ENCODE measurements at places on chromosomes 5 and 9.

DNA sequence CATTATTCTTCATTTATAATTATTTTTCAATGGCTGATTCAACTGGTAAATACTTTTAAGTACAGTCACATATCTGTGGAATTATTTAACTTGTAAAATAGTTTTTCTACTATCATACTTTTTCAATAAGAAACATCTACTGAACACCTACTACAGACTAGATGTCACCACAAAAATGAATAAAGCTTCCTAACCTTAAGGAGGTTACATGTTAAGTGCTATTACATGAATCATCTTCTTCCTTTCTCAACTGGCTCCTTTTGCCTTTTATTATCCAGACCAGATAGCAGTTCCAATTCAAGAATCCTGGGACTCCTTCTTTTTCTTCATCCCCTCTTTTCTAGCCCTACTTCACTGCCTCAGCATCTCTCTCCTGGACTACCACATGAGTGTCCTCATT is 4.7 kb downstream of the PGGT1B start:
- no peak for DNase-seq

GRCh38 chr5:56078278-56079156 is 83.8 kb upstream of the IL6ST start:
- DNase-seq = no peak

GRCh38 chr5:40847525-40847924 is 6.4 kb downstream of the CARD6 start:
- no peak for DNase-seq

DNA sequence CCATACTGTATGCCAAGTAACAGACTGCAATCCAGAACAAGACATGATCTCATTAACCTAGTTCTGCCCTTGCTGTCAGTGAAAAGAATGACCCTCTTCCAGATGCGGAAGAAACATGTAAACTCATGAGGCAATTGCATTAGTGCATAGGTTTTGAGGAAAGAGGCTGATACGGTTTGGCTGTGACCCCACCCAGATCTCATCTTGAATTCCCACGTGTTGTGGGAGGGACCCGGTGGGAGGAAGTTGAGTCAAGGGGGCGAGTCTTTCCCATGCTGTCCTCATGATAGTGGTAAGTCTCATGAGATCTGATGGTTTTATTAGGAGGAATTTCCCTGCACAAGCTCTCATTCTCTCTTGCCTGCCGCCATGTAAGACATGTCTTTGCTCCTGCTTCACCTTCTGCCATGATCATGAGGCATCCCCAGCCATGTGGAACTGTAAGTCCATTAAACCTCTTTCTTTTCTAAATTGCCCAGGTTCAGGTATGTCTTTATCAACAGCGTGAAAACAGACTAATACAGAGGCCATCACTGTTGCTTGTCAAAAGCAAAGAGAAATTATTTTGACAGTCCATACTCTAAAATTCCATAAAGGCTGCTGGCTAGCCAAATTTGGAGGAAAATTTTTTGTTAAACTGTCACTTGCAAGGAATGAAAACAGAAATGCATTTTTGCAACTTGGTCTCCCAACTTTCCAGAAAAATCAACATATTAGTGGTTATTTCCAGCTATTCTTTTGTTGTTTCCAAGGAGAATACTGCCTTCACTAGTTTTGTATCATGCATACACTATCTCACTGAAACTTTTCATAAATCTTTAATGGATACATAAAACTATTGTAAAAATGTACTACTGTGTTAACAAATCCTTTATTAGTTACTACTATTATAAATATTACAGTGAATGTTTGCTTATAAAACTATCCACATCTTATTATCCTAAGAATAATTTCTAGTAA is 3.2 kb upstream of the ARL15 start:
- DNase-seq = no peak

DNA sequence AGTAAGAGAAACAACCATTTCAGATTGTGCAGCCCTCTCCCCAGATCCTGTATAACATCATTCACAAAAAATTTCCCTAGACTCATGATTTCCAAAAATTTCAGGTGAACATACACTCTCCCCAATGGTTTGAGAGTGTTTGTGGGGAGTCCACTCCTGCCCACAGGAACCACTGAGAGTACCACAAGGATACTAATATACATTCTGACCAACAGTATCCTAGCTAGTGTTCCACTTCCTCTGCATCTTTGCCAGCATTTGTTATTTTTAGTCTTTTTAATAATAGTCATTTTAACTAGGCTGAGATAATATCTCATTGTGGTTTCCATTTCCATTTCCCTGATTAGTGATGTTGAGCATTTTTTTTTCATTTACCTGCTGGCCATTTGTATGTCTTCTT is 155.4 kb downstream of the DTWD2 start:
- no peak for DNase-seq

DNA sequence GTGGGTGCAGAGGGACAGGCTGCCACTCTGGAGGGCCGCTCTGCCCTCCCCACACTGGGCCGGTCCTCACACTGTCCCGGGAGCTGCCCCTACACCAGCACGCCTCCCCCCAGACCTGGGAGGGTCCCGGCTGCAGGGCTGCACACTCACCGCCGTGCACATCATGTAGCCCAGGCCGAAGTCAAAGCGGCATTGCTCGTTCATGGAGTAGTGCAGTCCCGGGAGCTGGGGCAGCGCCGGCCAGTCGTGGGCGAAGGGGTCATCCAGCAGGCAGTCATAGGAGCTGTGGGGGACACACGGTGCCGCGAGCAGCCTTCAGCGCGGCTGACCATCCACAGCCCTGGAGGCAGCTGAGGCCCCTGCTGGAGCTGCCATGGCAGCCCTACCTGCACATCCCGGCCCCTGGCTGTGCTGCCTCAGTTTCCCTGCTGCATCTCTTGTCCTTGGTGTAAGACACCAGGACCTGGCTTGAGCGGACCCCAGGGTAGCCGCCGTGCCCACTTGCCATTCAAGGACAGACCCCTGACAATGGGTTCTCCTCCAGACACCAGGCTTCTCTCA is 93.2 kb downstream of the ZNF354C start:
- no peak for DNase-seq

- DNase-seq = no peak
Measured at GRCh38 chr5:124661317-124662141, 84.9 kb downstream of the ZNF608 start.

DNA sequence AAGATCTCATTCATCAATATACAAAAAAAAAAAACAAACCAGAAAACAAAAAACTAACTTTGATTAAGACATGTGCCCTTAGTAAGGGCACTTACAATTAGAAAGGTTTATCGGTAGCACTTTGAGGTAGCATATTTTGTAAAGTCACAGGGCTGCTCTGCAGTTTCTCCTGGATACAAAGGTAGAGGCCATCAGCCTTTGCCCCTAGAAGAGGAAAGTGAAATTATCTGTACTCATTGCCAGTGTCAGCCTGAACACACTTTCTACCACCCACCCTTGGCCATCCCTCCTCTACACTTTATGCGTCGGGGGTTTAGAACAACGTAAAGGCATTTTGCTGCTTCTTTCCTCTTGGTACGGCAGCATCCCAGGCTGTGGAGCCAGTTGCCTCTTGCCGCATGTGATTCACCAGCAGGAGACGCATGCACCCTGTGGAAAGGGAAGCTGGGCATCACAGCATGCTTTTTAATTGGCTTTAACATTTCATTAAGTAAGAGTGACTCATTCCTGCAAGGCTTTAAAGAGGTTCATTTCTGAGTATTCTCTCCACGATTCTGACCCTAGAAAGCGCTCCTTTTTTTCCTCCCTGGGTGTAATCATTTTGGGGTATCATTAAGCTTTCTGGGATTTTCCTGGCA is 84.6 kb downstream of the CEMIP2 start:
- DNase-seq = no peak

DNA sequence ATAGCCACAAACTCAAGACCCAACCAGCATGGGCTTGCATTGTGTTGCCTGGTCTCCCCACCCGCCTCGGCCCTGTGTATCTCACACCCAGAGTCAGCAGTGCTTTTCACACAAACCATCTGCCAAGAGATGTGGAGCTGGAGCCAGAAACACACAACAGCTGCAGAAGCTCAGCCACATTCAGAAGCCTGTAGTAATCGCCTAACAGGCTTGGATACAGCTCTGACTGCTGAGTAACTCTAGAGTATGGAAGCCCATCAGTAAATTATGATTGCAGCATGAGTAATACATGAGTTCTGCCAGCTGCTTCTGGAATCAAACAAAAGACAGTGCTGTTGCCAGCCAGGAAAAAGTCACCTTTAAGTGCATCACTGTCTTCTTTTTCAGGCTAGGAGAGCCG is 16.0 kb downstream of the TEK start:
- no peak for DNase-seq
